ENCODE measurements at places on chromosomes 16 and 17. TPM values are rescaled to one million over a fixed set of nuclear protein-coding genes. Genes with fewer than 3 reads are reported as not detected.

The PIPOX gene
- total RNA-seq, result 2.2 TPM

The SKAP1 gene
- total RNA-seq, result 91.4 TPM

The ZPBP2 gene
- total RNA-seq, result not detected

The DNAH2 gene
- not detected for total RNA-seq

The EMP2 gene
- total RNA-seq, result not detected

The ZFP3 gene
- 1.9 TPM for total RNA-seq

The PLLP gene
- total RNA-seq, result not detected

The EPOP gene
- 20.1 TPM for total RNA-seq

The POLR2A gene
- 228 TPM for total RNA-seq

The TMIGD1 gene
- total RNA-seq, result not detected

The ZSCAN32 gene
- total RNA-seq, result 18.2 TPM

The HES7 gene
- total RNA-seq, result 1.2 TPM

The GJD3 gene
- not detected for total RNA-seq

The FOXN1 gene
- total RNA-seq, result not detected

The SLC2A4 gene
- not detected for total RNA-seq

The KIF19 gene
- 1.6 TPM for total RNA-seq

The CPHXL2 gene
- total RNA-seq, result not detected

The SNN gene
- total RNA-seq, result 3.0 TPM

The TPSD1 gene
- not detected for total RNA-seq

The FGF11 gene
- 4.1 TPM for total RNA-seq

The CYGB gene
- not detected for total RNA-seq
